ENCODE measurements at places on chromosomes 16 and 17. TPM values are rescaled to one million over a fixed set of nuclear protein-coding genes. Genes with fewer than 3 reads are reported as not detected.

GRCh38 chr17:64788286-64789060 is 126.4 kb upstream of the SMURF2 start:
- peaks cover 8% of the 10 kb centered on the region for H3K4me1 ChIP-seq
- H3K4me3 ChIP-seq, result no peak overlapping the region
- DNase-seq, result no peak
- no peaks in the 10 kb centered on the region for H3K27me3 ChIP-seq
- peaks cover 5% of the 10 kb centered on the region for H3K36me3 ChIP-seq
- H3K27ac ChIP-seq, result no peak overlapping the region

The CNGB1 gene
- 2.3 TPM for total RNA-seq

The KCNJ2 gene
- 7.5 TPM for total RNA-seq

The CCL4 gene
- not detected for total RNA-seq

DNA sequence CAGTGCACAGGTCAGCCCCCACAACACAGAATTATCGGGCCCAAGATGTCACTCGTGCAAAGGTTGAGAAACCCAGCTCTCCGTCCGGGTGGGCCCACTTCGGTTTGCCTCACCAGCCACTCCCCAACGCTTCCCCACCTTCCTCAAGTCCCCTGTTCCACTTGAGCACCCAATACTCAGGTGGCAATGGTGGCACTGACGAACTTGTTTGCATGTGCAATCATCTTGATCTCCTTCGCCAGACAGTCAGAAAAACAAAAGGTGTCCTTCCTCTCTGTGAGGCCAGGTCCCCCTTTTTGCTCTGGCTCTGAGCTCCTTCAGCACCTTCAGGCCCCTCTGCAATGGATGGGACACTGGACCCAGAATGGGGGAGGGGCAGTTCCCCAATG is 3.7 kb downstream of the GGA2 start:
- peaks cover 13% of the 10 kb centered on the region for H3K36me3 ChIP-seq
- H3K4me3 ChIP-seq, result no peak overlapping the region
- no peak overlapping the region for H3K27ac ChIP-seq

- DNase-seq, result no peak
- H3K4me1 ChIP-seq, result no peaks in the 10 kb centered on the region
- no peaks in the 10 kb centered on the region for H3K36me3 ChIP-seq
- H3K4me3 ChIP-seq, result no peak overlapping the region
Measured at GRCh38 chr16:61897657-61898056, 138.6 kb downstream of the CDH8 start.

The SKAP1 gene
- 0.79 TPM for total RNA-seq

The TUBG2 gene
- 24.4 TPM for total RNA-seq

GRCh38 chr16:73304008-73304774 is 256.3 kb upstream of the ZFHX3 start:
- H3K4me1 ChIP-seq, result peaks cover 23% of the 10 kb centered on the region
- H3K4me3 ChIP-seq, result peak overlapping the region; percentile 8
- peaks cover 9% of the 10 kb centered on the region for H3K27me3 ChIP-seq
- H3K36me3 ChIP-seq, result no peaks in the 10 kb centered on the region

- H3K27me3 ChIP-seq, result no peaks in the 10 kb centered on the region
- no peak for DNase-seq
- no peaks in the 10 kb centered on the region for H3K36me3 ChIP-seq
- H3K27ac ChIP-seq, result no peak overlapping the region
- no peaks in the 10 kb centered on the region for H3K4me1 ChIP-seq
Measured at GRCh38 chr16:50297301-50298074, 31.1 kb downstream of the ADCY7 start.

DNA sequence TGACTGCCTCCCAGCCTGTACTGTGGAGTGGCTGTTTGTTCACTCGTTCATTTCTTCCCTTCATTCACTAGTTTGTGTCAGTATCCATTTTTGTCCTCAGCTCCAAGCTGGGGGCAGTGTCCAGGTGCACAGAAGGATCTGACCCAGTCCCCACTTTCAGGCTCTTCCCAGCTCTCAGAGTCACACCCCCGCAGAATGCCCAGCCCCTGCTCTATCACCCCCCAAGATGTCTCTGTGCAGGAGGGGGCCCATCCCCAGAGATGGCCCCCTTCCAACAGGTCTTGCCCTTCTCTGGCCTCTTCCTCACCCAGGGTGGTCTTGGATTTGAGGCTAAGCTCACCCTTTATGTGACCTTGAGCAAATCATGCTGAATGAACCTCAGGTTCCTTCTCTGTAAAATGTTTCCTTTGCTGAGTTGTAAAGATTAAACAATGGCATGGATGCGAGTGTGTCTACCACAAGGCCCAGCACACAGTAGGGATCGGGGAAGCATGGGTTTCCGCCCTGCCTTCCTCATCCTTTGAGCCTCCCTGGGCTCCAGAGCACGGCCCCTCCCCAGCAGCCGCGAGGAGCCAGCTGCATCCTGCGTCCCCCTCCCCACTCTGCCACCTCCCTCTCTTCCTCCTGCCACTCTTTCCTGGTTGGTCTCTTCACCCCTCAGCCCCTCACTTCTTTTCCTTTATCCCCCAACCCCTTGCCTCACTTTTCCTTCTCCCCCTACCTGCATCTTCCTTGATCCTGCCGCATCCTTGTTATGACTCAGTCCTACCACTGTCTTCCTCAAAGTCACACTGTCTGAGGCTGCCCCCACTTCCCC is 2.8 kb downstream of the FBXL19 start:
- H3K27ac ChIP-seq, result peak overlapping the region; percentile 51
- peaks cover 20% of the 10 kb centered on the region for H3K4me1 ChIP-seq
- no peaks in the 10 kb centered on the region for H3K27me3 ChIP-seq
- DNase-seq, result no peak

The ZC3H7A gene
- 67.5 TPM for total RNA-seq

GRCh38 chr17:49869038-49869374 is 21.1 kb upstream of the TAC4 start:
- H3K4me1 ChIP-seq, result peaks cover 21% of the 10 kb centered on the region
- no peak overlapping the region for H3K27ac ChIP-seq
- DNase-seq, result no peak

DNA sequence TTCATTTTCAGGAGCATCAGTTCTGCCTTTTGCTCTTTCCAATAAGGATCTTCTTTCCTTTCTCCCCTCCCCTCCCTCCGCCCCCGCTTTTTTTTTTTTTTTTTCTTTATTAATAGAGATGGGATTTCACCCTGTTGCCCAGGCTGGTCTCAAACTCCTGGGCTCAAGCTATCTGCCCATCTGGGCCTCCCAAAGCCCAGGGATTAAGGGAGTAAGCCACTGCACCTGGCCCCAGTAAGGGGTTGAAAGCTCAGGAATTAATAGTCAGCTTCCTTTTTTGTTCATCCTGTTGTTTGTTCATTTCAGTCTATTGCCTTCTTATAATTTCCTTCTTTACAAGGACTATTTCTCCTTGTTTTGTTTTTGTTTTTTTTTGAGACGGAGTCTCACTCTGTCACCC is 7.9 kb upstream of the C17orf58 start:
- no peak overlapping the region for H3K4me3 ChIP-seq
- no peak for DNase-seq
- H3K27ac ChIP-seq, result no peak overlapping the region
- H3K4me1 ChIP-seq, result no peaks in the 10 kb centered on the region
- H3K36me3 ChIP-seq, result no peaks in the 10 kb centered on the region

The ABCA8 gene
- 4.7 TPM for total RNA-seq

DNA sequence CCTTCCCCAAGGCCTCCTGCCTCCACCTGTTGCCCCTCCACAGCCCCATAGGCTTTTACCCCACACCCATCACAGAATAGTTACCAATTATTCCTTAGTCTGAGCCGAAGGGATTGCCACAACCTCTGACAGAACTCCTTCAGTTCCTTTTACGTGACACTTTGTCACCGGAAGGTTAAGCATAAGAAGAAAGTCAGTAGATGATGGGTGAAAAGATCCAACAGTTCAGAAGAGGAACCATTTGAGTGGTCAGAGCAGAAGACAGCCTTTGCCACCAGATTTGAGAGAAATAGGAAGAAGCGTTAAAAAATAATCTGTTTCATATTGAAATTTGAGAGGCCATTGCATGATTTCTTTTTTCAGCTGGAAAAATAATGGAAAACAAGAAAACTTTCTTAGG is 1.2 kb downstream of the SRR start:
- no peak overlapping the region for H3K27ac ChIP-seq
- H3K4me1 ChIP-seq, result peaks cover 16% of the 10 kb centered on the region
- peak overlapping the region; percentile 78 for H3K4me3 ChIP-seq
- H3K36me3 ChIP-seq, result peaks cover 13% of the 10 kb centered on the region
- H3K27me3 ChIP-seq, result no peaks in the 10 kb centered on the region
- no peak for DNase-seq

- H3K27ac ChIP-seq, result no peak overlapping the region
- H3K27me3 ChIP-seq, result no peaks in the 10 kb centered on the region
- no peak for DNase-seq
- no peaks in the 10 kb centered on the region for H3K4me1 ChIP-seq
Measured at GRCh38 chr16:75660726-75661302, 13.2 kb downstream of the TERF2IP start.

- peak overlapping the region; percentile 99 for H3K4me3 ChIP-seq
- H3K4me1 ChIP-seq, result peaks cover 14% of the 10 kb centered on the region
- H3K27me3 ChIP-seq, result peaks cover 5% of the 10 kb centered on the region
- H3K27ac ChIP-seq, result peak overlapping the region; percentile 90
Measured at GRCh38 chr16:84144209-84144858, 643 bp downstream of the HSDL1 start.

- H3K27me3 ChIP-seq, result no peaks in the 10 kb centered on the region
- H3K4me1 ChIP-seq, result peaks cover 35% of the 10 kb centered on the region
Measured at GRCh38 chr17:75340631-75341030, 51.4 kb upstream of the SLC25A19 start.

- no peak overlapping the region for H3K27ac ChIP-seq
- H3K4me3 ChIP-seq, result no peak overlapping the region
- H3K27me3 ChIP-seq, result no peaks in the 10 kb centered on the region
Measured at GRCh38 chr17:54941285-54941684, 27.2 kb downstream of the COX11 start.

DNA sequence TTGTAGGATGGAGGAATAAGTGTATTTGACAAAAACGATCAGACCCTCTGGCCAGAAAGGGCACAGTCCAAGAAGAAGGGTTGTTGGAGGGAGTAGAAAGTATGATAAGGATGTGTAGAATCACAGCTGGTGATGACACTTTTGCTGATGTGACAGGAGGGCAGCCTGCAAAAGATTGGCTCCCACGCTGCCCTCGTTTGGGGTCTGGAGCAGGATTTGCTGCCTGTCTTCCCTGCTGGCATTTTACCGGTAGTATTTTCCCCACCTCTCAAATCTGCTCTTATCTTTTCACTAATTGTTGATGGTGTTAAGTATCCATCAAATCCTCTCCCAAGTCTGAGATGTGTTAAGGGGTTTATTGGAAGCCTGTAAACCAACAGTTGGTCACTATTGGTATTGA is 208.8 kb downstream of the CCDC182 start:
- H3K4me3 ChIP-seq, result peak overlapping the region; percentile 40
- H3K27ac ChIP-seq, result peak overlapping the region; percentile 46
- H3K27me3 ChIP-seq, result no peaks in the 10 kb centered on the region
- no peak for DNase-seq
- H3K36me3 ChIP-seq, result peaks cover 12% of the 10 kb centered on the region
- H3K4me1 ChIP-seq, result peaks cover 82% of the 10 kb centered on the region

- H3K36me3 ChIP-seq, result peaks cover 7% of the 10 kb centered on the region
- no peak overlapping the region for H3K4me3 ChIP-seq
- H3K27me3 ChIP-seq, result no peaks in the 10 kb centered on the region
- peaks cover 5% of the 10 kb centered on the region for H3K4me1 ChIP-seq
- no peak overlapping the region for H3K27ac ChIP-seq
Measured at GRCh38 chr17:274902-275301, 77.7 kb downstream of the RPH3AL start.

DNA sequence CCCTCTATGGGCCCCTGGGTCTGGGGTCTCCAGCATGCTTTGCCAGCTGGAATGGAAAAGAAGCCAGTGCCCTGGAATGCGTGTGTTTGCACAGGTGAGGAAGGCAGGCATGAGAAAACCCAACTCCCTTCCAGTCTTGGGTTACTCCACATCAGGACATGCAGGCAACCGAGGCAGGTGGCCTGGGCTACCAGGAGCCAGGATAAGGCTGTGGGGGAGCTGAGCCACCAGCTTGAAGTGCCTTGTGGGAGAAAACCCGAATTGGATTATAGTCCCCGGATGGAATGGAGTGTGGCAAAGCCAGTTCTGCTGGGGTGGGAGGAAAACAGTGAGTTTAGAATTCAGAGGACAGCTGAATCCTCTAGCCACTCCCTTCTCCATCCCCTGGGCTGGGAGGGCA is 7.2 kb downstream of the SRCIN1 start:
- peak; percentile 83 for DNase-seq
- peaks cover 9% of the 10 kb centered on the region for H3K27me3 ChIP-seq
- H3K36me3 ChIP-seq, result no peaks in the 10 kb centered on the region
- peaks cover 45% of the 10 kb centered on the region for H3K4me1 ChIP-seq
- H3K4me3 ChIP-seq, result peak overlapping the region; percentile 56
- H3K27ac ChIP-seq, result peak overlapping the region; percentile 52

The KRTAP4-6 gene
- total RNA-seq, result not detected

The GABARAPL2 gene
- 86.2 TPM for total RNA-seq

DNA sequence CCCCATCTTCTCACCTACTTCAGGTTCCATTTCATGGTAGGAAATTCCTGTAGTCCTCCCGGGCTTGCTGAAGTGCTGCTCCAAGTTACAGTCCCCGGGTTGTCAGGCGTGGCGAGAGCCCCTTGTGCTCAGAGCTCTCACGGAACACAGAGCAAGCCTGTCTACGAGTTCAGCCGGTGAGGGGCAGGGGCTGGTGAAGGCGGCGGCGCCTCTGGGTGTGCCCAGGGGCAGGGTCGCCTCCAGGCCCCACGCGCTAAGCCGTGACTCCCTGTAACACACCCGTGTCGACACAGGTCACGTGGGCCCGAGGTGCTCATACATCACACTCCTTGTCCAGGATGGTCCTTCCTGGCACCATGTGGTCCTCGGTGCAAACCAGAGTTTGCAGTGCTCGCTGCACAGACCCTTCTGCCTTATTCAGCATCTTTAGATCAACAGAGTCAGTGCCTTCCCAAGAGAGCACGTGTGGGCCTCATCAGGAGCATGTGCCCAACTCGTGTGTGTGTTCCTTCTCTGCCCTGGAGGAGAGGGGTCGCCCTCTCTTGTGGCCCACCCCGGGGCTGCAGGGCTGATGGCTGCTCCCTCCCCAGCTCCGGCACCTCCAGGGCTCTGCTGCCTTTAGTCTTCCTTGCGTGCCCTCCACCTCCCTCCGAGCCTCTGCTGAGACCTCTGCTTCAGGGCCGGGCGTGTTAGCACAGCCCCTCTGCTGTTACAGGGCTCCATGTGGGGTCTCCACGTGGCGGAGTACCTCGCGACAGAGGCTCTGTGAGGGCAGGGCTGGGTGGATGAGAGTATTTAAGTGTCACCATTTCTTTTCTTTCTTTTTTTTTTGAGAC is 51.2 kb downstream of the WDR45B start:
- H3K27me3 ChIP-seq, result no peaks in the 10 kb centered on the region
- peaks cover 7% of the 10 kb centered on the region for H3K36me3 ChIP-seq
- H3K4me3 ChIP-seq, result no peak overlapping the region
- H3K27ac ChIP-seq, result no peak overlapping the region

- no peaks in the 10 kb centered on the region for H3K36me3 ChIP-seq
- H3K27ac ChIP-seq, result no peak overlapping the region
- H3K4me3 ChIP-seq, result no peak overlapping the region
- peaks cover 9% of the 10 kb centered on the region for H3K4me1 ChIP-seq
- peaks cover 8% of the 10 kb centered on the region for H3K27me3 ChIP-seq
Measured at GRCh38 chr17:61575352-61575975, 15.6 kb downstream of the NACA2 start.
